Mucosa of descending colon (tissue), 3 donors: ENCODE measurements at places on chromosomes 3 and 15. TPM values are rescaled to one million over a fixed set of nuclear protein-coding genes. Genes with fewer than 3 reads are reported as not detected.

TM4SF18 gene
- total RNA-seq, result 1.9 TPM

DNA sequence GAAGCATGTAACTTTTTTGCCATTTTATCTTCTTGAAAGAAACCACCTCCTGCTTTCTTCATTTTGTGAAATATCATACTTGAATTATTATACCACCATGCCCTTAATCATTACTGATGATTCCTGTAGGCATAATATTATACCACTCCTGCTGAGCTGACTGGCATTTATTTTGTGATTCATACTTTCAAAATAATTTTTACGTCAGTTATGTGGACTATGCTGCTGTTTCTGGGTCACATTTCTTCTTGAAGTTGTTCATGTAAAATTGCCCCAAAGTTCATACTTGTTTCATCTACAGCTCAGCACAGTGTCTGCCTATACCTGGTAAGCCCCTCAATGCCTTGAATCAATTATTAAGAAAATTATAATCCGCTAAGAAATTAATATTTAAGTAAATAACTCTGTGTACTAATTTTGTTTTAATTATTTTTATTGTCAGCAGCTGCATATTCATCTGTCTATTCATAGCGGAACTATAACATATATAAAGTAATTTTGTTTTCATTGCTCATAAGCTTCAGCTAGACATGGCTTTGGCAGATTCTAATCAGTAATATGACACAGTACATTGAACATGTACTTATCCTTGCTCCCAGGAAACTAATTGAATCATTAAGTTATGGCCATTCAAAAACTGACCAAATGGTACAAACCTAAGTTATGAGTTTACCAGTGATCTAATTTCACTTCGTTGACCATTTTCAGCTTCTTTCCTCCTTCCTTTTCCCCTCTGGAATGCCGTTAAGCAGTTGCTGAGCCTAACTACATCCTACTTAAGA, 160.0 kb downstream of the NAALADL2 start:
- DNase-seq, result no peak

GRCh38 chr3:34727700-34728099, 911.6 kb upstream of the ARPP21 start:
- no peak for DNase-seq

KCNH8 gene
- 1.3 TPM for total RNA-seq

DNA sequence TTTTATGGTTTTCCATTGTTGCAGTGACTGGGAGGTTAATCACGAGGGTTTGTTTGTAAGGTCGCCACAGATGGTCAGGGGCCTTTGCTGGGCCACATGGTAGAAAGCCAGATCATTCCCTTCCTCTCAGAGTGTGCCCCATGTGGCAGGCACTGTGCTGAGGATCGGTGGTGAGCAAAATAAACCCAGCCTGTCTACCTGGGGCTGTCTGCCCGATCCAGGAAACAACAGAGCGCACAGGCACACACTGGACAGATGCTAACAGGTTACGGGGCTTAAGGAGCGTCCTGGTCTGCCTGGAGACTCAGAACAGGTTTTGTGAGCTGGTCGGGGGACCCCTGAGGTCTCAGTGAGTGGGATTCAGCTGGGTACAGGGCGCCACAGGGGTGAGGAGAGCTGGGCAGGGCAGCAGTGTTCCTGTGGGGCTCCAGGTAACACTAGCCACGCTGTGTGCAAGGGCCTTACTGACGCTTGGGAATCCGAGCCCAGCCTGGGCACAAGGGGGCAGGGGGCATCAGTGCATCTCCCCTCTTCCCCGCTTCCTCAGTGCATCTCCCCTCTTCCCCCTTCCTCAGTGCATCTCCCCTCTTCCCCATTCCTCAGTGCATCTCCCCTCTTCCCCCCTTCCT, 136.4 kb downstream of the DNAJB8 start:
- DNase-seq, result no peak

GRCh38 chr3:39323494-39323893, 6.0 kb upstream of the CCR8 start:
- no peak for DNase-seq

- no peak for DNase-seq
Observed at GRCh38 chr3:148532326-148532725, 165.4 kb upstream of the AGTR1 start.

DBR1 gene
- total RNA-seq, result 11.6 TPM

GRCh38 chr15:85407421-85408269, 27.2 kb downstream of the AKAP13 start:
- DNase-seq, result no peak
